ENCODE measurements at places on chromosomes 2 and 18.

DNA sequence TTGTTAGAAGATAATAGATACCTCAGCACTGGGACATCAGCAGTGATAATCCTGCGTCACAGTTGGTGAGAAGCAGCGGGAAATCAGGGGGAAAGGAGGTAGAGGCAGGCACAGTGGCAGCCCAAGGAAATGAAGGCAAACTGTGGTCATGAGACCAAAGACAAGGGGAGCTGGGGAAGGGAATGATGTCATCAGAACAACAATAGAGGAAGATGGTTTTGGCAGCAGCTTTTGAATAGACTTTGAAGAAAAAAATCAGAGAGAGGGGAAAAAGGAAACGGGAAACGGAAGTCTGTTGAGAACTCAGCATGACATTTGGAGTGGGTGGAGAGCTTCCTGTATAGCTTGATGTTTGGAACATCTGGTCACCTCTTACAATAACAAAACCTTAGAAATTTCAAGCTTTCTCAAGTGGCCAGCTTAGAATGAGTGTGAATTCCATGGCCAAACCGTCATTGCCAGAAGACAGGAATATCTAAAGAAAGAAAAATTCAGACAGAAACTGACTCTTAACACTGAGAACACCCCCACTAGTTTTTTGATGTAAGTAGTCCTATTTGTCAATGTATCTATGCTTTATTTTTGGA lies 18.4 kb upstream of the YES1 start:
- no peak for DNase-seq

GRCh38 chr2:11004199-11004598 lies 92.5 kb downstream of the KCNF1 start:
- no peak for DNase-seq

DNA sequence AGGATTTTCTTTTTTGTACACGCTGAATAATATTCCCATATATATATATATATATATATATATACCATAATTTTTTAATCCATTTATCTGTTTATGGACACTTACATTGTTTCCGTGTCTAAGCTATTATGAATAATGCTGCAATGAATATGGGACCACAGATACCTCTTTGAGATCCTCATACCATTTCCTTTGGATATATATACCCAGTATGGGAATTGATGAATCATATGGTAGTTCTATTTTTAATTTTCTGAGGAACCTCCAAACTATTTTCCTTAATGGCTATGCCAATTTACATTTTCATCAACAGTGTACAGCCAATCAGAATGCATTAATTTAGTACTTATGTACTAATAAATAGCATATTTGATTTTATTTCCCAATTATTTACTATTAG lies 53.1 kb downstream of the MERTK start:
- no peak for DNase-seq

DNA sequence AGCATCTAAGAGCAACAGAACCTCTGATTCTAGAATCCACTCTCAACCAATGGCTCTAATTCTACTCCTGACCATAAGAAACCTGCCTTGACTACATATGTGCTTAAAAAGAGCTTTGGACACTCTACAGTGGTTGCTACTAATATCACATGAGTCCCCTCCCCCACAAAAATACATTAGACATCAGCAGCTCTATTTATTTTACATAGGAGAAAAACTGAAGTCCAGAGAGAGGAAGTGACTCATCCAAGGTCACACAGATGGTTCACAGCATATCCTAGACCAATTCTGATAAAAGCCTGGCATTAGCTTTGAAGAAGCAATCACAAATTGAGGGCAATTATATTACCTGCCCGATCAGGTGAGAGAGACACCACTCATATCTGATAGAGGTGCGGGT lies 49.8 kb downstream of the ALK start:
- no peak for DNase-seq

DNA sequence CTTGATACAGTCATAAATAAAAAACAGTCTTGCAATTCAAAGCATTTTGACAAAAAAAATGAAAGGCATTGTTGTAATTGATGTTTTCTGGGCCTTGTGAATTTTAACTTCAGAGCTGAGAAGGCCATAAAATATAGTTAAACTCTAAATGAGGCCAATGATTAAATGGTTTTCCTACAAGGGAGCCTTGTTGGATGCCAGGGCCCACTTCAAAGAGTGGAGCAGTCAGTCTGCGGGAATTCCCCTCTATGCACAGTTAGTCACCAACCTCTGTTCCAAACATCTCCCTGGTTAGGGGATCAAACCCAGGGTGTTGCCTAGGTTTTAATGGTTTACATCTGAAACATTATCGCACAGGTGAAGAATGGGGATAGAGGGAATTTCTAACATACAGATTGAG lies 143.4 kb downstream of the NCKAP5 start:
- no peak for DNase-seq

DNA sequence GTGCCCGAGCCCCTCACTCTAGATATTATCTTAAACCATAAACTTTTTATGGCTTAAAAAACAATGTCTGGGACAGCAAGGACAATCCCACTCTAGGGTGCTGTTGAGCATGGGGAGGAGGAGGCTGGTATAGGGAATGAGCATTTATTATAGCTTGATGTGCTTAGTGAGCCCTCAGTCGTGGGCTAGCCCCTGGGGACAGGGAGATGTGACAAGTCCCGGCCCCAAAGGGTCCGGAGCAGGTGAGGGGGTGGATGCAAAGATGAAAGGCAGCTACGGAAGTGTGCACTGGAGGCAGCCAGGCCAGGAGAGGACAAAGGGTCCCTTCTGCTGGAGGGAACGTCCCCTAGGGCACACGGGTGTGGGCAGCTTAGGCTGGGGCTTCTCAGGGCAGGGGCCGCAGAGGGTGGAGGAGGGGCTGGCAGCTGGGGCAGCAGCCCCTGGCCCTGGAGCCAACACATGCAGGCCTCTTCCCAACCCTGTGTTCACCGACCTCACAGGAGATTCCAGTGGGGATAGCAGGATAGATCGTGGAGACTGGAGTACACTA lies 106.3 kb upstream of the GPC1 start:
- DNase-seq = no peak

GRCh38 chr2:134675314-134675713 lies 43.5 kb downstream of the TMEM163 start:
- no peak for DNase-seq

GRCh38 chr2:65850695-65851094 lies 418.3 kb upstream of the SPRED2 start:
- no peak for DNase-seq

DNA sequence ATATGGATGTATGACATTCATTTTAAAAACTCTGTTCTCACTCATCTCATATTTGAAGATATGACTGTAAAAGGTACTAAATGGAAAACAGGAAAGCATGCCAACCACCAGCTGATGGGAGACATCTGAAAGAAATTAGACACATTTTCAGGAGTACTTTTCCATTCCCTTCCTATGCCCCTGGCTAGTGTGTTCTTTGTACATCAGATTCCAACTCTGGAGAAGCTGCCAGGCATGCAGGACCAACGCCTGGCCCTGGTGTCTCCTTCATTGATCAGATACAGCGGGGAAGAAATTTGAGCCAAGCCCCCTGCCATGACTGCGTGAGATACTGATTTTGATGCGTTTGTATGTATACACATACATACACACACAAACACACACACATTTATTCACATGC lies 599.0 kb upstream of the SYT4 start:
- DNase-seq = no peak

DNA sequence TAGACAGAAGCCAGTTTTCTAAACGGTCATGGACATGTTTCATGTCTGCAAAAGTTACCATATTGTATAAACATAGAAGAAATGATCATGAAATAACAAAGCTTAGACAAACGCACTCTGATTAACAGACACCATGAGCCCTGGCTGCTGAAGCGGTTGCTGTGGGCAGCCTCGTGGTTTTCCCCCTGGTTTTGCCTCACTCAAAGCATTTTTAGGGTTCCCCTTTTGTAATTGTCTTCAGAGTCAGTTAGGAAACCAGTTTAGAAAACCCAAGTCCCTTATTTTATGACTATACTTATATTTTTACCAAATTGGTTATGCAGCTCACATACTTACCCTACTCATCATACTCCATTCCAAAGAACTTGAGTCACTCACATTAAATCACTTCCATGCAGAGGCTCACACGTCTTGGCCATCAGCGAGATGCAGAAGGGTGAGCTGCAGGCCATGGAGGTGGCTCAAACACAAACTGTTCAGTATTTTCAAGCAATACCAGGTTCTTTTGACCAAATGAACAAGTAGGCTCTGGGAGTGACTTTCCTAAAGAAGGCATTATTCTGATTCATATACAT lies 105.6 kb upstream of the SALL3 start:
- no peak for DNase-seq

GRCh38 chr2:160942476-160943142 lies 217.6 kb upstream of the TANK start:
- no peak for DNase-seq

GRCh38 chr2:60534052-60534685 lies 19.3 kb downstream of the BCL11A start:
- DNase-seq = no peak

DNA sequence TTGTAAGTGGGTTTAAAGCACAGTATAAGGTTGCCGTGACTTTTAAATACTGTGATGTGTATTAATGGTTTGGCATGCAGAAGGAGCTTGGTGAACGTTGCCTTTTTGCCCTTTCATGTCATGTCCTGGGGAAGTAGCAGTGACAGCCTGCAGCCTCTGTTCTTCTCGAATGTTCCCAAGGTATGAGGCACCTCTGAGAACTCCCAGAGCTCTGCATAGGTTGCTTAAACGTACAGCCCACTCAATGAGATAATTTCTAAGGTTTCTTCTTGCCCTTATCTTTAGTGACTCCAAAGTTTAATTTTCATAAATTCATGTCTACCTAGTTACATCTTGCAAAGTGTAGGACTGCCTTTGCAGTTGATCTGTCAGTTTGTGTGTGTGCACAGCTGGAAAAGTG lies 36.7 kb downstream of the PARD3B start:
- no peak for DNase-seq

- DNase-seq = no peak
Observed at GRCh38 chr2:19504400-19505198, 146.2 kb upstream of the OSR1 start.

DNA sequence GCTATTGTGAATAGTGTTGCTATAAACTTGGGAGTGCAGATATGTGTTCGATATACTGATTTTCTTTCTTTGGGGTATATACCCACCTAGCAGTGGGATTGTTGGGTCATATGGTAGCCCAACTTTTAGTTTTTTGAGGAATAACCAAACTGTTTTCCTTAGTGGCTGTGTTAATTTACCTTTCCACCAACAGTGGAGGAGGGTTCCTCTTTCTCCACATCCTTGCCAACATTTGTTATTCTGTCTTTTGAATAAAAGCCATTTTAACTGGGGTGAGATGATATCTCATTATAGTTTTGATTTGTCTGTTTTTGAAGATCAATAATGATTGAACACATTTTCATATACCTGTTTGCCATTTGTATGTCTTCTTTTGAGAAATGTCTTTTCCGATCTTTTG lies 282.0 kb upstream of the SESTD1 start:
- DNase-seq = no peak

DNA sequence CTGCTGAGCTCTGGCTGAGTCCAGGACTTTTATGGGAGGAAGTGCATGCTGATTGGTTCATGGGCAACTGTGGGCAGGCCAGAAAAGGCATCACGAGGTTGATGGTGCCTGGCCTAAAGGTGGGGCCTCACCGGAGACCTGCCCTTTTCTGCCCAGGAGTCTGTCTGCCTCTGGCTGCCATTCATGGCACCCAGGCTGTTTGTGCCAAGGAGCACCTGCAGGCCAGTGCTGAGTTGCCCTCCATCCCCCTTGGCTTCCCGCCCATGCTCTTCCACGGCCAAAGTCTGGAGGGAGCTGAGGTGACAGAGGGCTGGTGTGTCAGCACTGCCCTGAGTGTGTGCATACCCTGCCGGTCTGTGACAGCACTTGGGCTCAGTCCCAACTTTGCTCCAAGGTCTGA lies 123.2 kb downstream of the PTH2R start:
- no peak for DNase-seq

DNA sequence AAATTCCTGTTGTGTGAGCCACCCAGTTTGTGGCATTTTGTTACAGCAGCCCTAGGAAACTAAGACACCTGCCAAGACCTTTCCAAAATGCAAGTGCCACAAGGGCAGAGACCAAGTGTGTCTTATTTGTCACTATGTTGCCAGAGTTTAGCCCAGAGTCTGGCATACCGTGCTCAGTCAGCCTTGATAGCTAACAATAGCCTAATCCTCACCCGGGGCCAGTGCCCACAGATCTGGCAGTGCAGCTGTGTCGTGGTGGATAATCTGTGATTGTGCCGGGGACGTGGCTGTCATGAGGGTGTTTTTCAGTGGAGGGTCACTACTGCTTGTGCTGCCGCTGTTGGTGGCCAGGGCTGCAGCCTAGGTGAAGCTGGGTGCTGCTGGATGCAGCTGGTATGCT lies 53.5 kb downstream of the MEP1B start:
- no peak for DNase-seq

DNA sequence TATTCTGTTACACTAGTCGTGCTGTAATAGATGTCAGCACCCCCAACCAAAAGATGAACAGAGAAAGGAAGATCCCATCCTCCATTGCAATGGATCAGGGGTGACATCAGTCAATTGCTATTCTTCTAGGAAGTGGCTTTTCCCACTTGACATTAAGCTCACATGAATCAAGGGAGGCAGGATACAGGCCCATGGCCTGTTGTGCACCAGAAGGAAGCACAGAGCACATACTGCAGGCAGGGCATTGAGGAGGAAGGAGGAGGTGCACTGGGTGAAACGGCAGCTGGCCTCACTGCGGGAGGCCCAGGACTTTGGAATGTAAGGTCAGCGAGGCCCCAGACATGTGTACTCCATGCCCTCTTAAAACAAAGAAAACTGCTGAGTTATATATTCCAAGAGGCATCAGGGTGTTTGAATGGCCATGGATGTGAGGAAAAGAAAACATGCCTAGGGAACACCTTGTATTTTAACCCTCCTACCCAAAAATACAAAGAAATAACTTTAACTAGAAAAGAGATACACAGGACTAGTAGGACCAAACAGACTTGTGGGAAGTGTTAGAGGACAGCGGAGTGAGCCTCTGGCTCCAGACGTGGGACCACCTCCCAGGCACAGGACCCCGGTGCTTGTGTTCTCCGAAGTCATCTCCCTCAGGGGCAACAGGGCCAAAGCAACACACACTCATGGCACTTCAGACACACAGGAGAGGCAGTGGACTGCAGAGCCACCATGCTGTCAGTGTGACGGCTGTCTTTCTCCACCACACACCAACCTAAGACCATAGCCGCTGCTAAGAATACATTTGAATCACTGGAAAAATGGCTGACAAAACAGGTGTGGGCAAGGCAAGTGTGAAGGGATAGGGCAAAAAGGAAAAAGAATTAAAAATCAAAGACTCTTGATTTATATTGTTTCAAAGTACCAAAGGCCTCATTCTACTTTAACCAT lies 51.4 kb upstream of the RIOK3 start:
- DNase-seq = no peak

GRCh38 chr2:225008179-225008856 lies 34.0 kb downstream of the DOCK10 start:
- no peak for DNase-seq

GRCh38 chr18:71116535-71116934 lies 827.7 kb downstream of the SOCS6 start:
- no peak for DNase-seq

GRCh38 chr2:106963156-106963555 lies 77.2 kb upstream of the ST6GAL2 start:
- DNase-seq = no peak
